GM04503 (cell line): ENCODE measurements at places on chromosomes 16 and 17.

- no peak for DNase-seq
These were observed 6.6 kb downstream of the CD300LG start for GRCh38 chr17:43853546-43853945.

DNA sequence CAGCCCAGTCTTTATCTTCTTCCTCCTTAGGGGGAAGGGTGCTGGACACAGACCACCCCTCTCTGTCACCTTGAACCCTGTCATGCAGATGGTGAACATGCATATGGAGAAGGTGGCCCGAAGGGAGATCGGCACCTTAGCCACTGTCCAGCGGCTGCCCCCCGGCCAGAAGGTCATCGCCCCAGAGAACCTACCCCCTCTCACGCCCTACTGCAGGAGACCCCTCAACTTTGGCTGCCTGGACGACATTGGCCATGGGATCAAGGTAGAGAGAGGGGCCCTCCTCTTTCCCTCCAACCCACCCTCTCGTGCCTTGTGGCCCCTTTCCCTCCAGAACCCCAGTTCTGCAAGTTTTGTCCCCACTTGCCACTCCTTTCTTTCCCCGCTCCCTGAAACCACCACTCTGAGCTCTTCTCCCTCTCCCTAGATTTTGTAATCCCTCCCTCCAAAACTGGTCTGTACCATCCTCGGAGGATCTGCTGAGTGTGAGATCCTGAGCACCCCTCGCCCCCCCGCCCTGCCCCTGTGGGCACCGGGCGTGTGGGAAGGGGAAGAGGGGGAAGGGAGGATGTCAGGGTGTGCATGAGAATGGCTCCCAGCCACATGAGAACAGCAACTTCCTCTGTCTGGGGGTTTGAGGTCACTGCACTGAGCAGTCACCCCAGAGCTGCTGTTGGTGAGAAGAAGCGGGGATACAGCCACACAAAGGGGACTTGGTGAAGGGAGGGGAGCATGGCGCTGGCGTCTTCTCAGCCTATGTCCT, 7.3 kb downstream of the ABI3 start:
- no peak for DNase-seq

DNA sequence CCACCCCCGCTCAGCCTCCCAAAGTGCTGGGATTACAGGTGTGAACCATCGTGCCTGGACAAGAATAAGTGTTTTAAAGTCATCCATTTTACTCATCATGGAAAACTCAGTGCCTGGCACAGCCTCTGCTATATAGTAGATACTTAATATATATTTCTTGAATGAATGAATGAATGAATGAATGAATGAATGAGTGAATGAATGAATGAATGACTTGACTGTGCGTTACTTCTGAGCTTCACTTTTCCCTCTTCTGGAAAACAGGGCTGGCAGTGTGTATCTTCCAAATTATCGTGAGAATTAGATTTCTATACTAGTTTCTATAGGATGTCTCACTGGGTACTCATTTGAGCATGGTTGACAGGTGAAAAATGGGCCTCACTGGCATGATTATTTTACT, 307.3 kb upstream of the ERCC4 start:
- DNase-seq, result no peak

- no peak for DNase-seq
These were observed 23.2 kb downstream of the DYNC1LI2 start for GRCh38 chr16:66728117-66728787.

GRCh38 chr17:7167832-7168231, 11.3 kb downstream of the ASGR1 start:
- no peak for DNase-seq

GRCh38 chr17:38751144-38751807, 1.3 kb upstream of the PSMB3 start:
- no peak for DNase-seq
